ENCODE measurements at places on chromosomes 11 and 22.

- DNase-seq = no peak
These were observed 166.6 kb downstream of the BRD1 start for GRCh38 chr22:49660794-49661781.

- DNase-seq = no peak
These were observed 4.8 kb downstream of the RTL6 start for GRCh38 chr22:44493206-44493605.

GRCh38 chr22:37561212-37562048 lies 1.1 kb downstream of the CDC42EP1 start:
- DNase-seq = peak; percentile 75

DNA sequence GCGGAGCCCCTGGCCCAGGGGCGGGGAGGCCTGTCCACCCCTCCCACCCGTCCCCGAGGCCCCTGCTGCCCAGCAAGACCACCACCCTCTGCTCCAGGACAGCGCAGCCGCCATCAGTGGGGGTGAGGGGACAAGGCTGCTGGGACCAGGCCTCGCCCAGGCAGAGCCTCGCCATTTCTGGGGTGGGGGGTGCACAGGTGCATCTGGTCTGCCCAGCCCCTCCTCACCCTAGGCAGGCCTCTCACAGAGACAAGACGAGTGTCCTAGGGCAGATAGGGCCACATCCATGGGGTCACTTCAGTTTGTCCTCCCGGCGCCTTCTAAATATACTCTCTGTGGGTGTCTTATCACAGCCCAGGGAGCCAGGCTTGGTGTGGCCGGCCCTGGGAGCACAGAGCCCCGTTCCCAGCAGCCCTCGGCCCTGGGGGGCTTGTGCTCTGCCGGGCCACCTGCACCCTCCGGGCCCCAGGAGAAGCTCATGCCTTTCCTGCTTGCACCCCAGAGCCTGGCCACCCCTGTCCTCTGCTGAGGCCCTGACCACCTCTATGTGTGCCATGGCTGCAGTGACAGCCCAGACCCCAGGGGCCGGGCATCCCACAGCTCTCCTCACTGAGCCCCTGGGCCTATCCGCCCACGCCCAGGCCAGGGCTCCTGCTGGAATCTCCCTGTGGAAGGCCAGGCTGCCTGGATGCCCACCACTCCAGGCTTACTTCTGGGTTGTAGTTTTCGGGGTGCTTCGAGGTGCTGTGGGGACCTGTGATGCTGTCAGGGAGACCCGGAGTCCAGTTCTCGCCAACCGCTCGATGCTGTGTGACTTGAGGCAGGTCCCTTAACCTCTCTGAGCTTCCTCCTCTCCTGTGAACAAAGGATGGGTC lies 70.8 kb downstream of the KCNQ1 start:
- DNase-seq = no peak

DNA sequence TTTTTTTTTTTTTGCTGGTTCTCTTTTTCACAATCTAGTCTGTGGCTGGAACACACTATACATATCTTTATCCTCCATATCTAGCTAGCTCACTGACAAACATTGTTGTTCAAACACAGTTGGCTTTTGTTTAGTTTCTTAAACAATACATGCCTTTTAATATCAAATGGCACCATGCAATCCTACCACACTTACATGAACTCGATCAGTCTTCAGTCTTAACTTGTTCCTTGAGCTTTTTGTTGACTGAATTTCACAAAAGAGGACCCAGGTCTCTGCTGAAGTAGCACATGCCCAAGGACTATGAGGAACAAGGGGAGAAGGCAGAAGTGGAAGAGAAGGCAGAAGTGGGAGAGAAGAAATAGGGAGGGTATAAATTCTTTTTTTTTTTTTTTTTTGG lies 25.5 kb downstream of the TMEM123 start:
- no peak for DNase-seq

GRCh38 chr11:110874437-110875030 lies 162.3 kb upstream of the ARHGAP20 start:
- no peak for DNase-seq

- DNase-seq = no peak
These were observed 118.8 kb downstream of the ATXN10 start for GRCh38 chr22:45790401-45790800.

DNA sequence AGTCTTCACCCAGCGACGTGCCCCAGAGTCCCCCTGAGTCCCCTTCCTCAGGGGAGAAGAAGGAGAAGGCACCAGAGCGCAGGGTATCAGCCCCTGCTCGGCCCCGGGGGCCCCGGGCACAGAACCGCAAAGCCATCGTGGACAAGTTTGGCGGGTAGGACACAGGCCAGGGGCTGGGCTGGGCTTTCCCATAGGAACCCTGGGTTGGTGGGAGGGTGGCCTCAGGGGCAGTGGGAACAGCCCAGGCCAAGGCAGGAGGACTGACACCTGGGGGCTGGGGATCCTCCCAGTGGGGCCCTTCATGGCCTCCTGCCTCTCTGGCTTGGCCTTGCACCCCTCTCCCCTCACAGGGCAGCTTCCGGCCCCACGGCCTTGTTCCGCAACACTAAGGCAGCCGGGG lies 8.5 kb downstream of the SMTNL1 start:
- no peak for DNase-seq

DNA sequence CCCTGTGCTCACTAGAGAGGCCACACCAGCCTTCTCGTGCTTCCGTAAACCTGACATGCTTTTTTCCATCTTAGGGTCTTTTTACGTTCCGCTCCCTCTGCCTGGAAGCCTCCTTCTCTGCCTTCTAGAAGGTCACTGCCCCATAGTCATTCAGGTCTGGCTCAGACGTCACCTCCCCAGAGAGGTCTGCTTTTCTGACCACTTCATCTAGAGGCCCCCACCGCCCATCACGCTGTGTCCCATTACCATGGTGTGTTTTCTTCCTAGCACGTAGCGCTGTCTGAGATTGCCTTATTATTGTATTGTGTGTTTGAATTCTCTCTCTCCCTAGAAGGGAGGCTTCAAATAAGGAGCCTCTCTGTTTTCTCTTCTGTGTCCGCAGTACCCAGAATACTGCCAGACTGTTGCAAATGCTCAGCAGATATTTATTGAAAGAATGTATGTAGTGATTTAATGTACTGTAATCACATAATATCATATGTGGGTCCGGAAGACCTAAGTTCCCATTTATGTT lies 10.0 kb downstream of the TAB1 start:
- DNase-seq = no peak

GRCh38 chr11:29256580-29256979 lies 760.2 kb downstream of the KCNA4 start:
- no peak for DNase-seq

DNA sequence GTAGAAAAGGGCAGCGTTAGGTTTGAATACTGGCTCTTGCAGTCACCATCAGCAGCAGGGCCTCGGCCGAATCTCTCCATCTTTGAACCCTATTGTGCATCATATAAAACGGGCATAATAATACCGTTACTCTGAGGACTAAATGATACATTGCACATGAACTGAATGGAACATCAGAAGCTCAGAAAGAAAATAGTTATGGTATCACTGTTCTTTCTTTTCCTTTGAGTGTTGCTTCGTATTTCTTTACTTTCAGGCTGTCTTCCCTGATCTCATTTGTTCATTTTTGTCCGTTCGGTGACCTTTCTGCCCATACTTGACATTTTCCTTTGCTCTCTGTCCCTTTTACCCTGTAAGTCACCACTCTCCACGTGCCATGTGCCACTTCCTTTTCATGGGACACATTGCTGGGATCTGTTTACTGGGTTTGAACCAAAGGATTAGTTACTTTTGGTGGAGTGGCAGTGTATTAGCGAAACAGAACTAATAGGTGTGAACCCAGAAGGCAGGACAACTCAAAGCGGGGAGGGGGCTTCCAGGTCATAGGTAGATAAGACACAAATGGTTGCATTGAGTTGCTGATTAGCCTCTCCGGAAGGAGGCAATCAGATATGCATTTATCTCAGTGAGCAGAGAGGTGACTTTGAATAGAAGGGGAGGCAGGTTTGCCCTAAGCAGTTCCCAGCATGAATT lies 717 bp upstream of the ZNF202 start:
- no peak for DNase-seq

DNA sequence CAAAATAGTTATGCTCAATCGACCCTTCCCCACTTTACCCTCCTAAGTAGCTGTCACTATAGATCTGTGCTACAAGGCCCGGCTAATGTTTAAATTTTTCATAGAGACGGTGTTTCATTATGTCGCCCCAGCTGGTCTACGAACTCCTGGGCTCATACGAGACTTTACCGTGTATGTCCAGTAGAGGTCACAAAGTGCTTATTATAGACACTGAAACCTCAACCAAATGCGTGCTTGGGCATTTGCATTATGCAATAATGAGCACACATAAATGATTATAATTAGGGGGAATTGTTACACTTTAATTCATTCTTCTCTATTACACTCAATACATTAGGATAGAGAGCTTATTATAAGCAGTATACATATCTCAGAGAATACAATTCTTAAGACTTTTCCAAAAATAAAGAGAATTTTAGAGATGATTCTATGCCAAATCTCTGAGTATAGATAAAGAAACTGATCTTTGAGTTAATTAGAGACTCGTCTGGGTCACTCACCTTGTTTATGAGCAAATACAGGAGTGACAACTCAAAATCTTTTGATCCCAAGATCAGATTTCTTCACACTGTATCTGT lies 12.5 kb upstream of the MRPL16 start:
- peak; percentile 20 for DNase-seq

DNA sequence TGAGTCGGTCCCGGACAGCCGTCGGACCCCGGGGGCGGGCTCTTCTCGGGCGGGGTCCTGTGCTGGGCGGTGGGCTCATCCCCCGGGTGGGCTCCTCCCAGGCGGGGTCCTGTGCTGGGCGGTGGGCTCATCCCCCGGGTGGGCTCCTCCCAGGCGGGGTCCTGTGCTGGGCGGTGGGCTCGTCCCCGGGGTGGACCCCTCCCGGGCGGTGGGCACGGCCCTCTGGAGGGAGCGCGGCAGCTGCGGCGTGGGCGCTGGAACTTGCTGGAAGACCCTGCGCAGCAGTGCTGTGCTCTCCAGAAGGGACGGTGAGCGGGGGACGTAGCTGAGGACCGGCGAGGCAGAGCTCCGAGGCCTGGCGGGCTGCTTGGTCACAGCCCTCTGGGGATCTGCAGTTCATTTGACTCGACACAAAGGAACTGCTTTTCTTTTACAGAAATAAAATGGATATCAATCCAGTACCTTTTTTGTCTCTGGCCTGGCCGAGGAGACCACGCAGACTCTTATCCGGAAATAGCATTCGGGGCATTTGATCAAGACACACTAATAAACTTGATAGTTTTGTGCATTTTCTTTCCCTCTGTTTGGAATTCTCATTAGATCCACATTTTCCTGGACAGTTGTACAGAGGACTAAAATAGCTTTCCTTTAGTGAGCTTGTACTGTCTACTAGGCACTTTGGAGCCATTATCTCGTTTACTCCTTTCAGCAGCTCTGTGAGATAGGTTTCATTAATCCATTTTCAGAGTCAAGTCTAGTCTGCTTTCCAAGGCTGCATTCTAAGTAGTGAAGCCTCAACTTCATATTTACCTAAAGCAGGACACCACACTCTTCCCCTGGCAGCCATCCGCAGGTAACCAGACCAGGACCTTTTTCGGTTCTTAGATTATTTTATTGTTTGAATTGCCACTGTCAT lies 812 bp downstream of the JAM3 start:
- DNase-seq = peak; percentile 20

- DNase-seq = no peak
These were observed 378.4 kb upstream of the PITPNB start for GRCh38 chr22:28297504-28297903.

DNA sequence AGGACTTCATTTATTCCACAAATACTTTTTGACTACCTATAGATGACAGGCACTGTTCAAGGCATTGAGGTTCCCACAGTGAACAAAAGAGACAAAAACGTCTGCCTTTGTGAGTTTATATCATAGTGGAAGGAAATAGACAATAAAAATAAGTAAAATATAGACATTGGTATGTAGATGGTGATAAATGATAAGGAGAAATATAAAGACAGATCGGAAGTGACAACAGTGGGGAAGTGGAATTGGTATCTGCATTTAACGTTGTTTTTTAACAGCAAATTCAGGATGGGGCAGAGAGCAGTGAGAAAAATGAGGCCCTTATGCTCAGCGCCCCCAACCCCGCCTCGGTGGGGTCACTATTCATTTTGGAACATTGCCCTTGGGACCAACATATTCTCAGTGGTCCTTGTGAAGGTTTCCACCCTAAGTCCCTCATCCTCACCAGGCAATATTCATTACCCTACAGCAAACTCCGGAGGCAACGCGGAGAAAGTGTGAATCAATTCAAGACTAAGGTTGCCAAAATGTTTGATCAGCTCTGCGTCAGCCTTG lies 627 bp upstream of the PEX26 start:
- DNase-seq = no peak

DNA sequence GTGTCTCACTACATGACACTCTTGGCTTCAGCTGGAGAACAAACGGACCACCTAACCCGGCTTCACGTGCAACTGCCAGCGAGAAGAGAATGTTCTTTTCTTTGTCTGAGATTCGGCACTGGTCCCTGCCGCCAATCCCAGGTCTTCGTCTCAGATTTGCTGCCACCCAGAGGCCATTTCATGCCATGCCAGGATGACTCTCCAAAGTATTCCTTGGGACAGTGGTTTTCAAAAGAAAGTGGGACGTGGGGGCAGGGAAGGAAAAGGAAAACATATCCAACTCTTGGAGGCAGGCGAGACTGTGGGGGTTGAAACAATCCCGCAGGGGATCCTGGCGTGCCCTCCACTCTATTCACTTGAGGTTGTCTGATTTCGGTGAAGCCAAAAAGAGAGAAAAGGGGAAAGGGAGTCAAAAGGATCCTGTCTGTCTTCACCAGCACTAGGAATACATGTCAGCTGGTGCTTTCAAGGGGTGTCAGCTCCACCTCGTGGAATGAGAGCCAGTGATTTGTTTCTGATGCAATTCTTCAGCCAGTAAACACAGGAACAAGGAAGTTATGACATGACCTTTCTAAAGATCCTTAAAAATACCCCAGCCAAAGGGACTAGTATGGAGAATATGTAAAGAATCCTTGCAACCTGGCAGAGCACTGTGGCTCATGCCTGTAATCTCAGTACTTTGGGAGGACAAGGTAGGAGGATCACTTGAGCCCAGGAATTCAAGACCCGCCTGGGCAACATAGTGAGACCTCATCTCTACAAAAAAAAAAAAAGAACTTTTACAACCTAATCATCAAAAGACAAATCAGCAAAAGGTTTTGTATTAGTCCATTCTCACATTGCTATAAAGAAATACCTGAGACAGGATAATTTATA lies 41.0 kb upstream of the APLNR start:
- DNase-seq = peak; percentile 13

- DNase-seq = no peak
These were observed 14.3 kb downstream of the MYO7A start for GRCh38 chr11:77142091-77142975.

DNA sequence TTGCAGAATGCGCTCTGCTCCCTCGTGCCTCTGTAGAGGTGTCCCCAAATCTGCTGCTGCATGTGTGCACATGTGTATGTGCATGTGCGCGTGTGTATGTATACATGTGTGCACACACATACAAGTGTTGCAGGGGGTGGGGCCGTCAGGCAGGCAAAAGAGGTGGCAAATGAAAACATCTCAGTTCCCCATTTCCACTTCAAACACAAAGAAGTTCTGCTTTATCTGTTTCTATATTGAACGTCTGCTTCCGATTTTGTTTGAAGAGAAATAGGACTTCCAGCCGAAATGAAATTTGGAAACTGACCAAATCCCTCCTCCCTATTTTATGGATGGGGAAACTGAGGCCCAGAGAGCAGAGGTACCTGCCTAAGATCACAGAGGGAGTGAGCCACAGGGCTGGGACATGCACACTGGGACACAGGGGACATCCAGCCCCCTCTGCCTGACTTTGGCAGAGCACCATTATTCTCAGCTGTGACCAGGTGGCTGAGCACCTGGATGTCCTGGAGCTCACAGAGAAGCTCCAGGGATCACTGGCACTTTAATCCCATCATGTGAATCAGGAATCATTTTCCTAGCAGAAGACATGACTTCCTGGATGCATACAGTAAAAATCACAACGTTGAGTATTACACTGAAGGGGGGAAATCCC lies 41.2 kb upstream of the ALX4 start:
- DNase-seq = peak; percentile 53
